ENCODE measurements at places on chromosomes 4 and X.

- no peak for DNase-seq
Observed at GRCh38 chrX:47644557-47645091, 5.7 kb downstream of the ELK1 start.

DNA sequence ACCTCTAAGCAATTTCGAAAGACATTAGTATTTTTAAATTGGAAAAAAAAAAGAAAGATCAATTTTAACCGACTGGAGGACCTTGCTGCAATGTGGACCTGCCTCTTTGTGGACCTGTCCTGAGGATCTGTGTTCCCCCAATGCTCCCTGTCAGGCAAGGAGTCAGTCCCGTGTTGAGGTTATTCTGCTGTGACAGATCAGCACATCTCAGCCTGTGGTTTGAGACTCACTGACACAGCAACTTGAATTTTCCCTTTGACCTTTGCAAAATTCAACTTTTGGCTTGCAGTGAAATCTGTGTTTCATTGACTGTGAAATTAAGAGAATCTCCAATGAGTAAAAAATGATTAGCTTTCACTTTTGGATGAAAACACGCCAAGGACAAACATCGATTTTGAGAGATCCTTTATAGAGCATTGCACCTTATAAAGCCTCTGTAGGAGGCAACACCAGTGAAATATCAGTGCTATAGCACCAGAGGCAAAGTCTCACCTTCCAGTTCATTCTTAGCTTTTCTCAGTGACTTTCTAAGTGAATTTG is 186.9 kb downstream of the GPAT3 start:
- DNase-seq, result no peak

DNA sequence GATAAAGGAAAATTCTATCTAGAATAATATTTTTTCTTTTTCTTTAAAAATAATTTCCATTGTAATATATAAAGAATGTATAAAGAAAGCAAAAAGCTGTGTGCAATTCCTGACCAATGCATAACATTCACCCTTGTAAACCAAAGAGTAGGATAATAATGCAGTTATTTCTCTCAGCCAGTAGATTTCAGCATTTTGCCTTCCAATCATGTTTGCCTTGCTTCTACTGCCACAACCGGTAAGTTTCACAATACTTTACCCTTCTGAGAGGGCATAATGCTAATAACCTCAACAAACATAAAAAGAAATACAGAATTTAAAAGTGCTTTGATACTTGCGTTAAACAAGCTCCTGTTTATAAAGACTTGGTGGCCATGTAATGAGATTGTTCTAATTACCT is 59.9 kb downstream of the CHIC2 start:
- no peak for DNase-seq

- DNase-seq, result no peak
Observed at GRCh38 chr4:20698382-20698781, 1.9 kb upstream of the PACRGL start.

DNA sequence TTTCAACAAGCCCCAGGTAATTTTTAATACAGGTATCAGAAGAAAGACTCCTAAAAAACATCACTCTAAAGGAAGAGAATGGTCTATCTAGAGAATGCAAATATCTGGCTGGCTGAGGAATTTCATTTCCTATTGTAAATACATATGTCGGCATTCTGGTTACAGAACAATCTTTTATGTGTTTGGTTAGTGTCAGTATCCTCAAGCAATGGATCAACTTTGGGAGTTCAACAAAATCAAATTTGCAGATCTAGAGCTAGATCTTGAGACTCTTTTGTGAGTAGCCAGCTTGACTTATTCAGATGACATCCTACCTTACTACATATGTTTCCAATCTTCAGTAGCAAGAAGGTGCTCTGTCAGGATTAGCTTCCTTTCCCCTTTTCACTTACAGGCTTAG is 145.1 kb downstream of the BTC start:
- DNase-seq, result no peak

DNA sequence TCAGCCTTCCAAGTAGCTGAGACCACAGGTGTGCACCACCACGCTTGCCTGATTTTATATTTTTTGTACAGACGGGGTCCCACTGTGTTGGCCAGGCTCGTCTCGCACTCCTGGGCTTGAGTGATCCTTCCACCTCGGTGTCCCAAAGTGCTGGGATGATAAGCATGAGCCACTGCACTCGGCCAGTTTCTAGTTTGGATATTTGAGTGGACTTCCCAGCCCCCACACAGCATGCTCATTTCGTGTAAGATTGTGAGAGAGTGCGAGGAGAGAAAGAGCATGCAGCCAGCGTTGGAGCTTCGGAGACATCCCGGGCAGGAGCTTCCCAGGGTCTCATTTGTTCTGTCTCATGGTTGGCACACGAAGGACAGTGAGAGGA is 31.8 kb downstream of the ARSD start:
- DNase-seq, result no peak

- no peak for DNase-seq
Observed at GRCh38 chr4:40178672-40179071, 18.2 kb upstream of the RHOH start.

DNA sequence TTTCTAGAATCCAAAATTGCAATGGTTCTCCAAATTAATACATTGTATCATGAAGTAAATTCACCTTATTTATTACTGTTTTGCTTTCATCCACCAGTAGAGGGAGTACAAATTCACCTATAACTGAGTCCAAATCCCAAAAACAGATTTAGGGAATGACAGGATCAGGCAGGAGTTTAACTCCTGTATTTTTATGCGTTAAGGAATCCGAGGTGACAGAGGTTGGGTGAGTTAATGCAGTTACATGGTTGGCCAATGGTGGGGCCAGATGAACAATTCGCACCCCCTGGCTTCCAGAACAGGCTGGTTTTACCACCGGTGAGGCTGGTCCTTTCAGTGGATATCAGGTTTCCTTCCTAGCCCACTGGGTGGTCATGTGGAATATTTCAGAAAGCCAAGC is 82.4 kb downstream of the MTNR1A start:
- DNase-seq, result no peak

- no peak for DNase-seq
Observed at GRCh38 chrX:122269243-122269781, 914.8 kb upstream of the GRIA3 start.

- no peak for DNase-seq
Observed at GRCh38 chr4:77146186-77147078, 10.6 kb upstream of the CCNG2 start.

DNA sequence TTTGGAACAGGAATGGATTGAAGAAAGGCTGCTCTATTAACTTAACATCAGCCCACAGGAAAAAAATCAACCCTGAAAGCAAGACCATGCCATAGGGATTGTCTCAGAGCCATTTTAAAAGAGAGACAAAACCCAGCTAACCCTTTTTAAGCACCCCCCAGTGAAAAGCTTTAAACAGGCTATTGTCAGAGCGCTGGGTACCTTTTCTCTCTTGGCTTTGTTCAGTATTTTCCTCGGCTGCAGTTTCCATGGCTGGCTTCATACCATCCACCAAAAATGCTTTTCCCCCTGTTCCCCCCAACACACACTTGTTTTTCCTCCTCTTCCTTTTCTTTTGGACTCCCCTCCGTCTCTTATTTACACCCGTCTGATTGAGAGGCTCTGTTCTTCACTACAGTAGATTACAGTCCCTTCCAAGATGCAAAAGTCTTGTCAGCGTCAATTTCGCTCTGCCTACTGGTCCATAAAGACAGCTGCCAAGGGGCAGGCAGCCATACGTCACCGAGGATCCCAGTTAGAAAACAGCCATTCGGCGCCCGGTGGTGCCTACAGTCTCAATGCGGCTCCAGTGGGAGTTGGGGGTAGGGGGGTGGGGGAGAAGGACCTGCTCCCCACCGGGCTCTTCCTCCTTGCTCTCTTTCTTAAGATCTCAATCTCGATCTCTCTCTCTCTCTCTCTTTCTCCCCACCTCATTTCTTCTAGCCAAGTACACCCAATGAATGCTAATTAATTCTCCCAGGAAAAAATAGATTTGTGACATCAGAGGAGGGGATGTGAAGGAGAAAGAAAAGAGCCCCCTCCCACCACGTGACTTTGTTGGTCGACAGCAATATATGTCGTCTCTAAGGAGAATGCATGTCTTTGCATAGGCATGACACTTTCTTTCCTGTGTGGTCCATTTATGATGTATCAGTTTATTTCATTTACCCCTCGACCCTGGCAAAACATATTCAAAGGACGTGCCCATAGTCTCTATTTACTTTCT is at the start of gene GPM6B:
TSS of gene GPM6B (minus strand) at position 451 of the 985 bp plus-strand sequence. CDS start at position 262, 189 bp downstream.
- no peak for DNase-seq

DNA sequence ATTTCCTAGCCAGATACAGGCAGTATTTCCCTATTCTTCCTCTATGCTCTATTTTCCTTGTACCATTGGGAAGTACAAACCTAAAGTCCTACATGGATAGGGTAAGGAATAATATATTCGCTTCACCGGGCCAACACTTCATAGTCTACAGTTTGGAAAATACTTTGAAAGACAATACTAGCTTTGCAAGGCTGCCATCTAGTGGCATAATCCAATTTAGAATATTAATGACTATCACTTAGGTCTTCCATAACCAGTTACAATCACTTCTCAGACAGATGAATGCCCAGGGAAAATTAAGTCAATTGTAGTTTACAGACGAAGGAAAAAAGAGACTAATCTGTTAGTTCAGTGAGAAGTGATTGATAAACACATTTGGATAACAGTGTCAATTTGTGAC is 141.0 kb upstream of the FAM47C start:
- peak; percentile 4 for DNase-seq

DNA sequence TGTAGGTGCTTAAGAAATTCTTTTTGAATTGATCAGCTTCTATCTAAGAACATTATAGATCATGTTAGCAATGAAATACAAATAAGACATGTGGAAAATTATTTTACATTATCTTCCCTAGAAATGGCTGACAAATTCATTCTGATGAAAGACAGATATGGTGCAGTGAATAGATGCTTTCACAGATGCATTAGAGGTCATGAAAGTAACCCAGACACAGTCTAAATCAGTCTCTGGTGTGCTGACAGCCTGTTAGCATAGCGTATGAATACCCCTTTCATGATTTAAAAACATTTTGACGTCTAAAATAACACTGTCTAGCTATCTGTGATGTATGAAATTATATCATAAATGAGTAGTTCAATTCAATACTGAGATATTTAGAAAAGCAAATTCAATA is 180.9 kb downstream of the UNC5C start:
- no peak for DNase-seq

DNA sequence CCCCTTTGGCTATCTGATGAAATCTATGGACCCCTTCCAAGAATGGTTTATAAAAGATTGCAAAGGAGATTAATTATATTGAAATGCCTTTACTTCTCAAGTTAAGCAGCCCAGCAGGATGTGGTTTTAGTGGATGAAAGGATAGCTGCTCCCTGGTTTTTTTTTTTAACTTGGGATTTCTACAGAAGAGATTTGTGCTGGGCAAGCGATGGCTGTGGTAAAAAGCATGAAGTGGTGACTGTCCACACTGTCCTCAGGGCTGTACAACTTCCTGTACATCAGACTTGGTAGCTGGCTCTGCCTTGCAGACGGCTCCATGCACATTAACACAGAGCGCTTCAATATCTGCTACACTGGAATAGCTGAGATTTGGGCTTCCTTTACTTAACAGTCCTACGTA is 321.7 kb downstream of the DHX15 start:
- no peak for DNase-seq

GRCh38 chrX:56782791-56783449 is 53.9 kb downstream of the NBDY start:
- DNase-seq, result no peak

GRCh38 chr4:15233264-15233597 is 194.6 kb upstream of the C1QTNF7 start:
- DNase-seq, result no peak

- DNase-seq, result peak; percentile 46
Observed at GRCh38 chr4:6641164-6641970, 882 bp downstream of the MRFAP1 start.

- DNase-seq, result peak; percentile 55
Observed at GRCh38 chr4:122921971-122922876, at the start of gene NUDT6. Gene NUDT6, minus strand, starts transcription at chr4:122922597. Its CDS starts 25 bp downstream, at chr4:122922572.

GRCh38 chr4:117983541-117984365 is 50.5 kb upstream of the NDST3 start:
- DNase-seq, result no peak

- DNase-seq, result no peak
Observed at GRCh38 chr4:2803624-2804448, 11.0 kb downstream of the SH3BP2 start.

GRCh38 chrX:68894513-68895340 is 65.9 kb downstream of the EFNB1 start:
- peak; percentile 41 for DNase-seq

GRCh38 chr4:81736324-81736723 is 264.6 kb upstream of the RASGEF1B start:
- DNase-seq, result no peak

- DNase-seq, result no peak
Observed at GRCh38 chrX:42028109-42028508, 104.8 kb upstream of the CASK start.

- no peak for DNase-seq
Observed at GRCh38 chr4:25253071-25253445, 19.2 kb downstream of the PI4K2B start.

GRCh38 chr4:83819582-83819981 is 283.7 kb downstream of the GPAT3 start:
- no peak for DNase-seq

GRCh38 chr4:139857021-139857420 is 191.4 kb downstream of the MGST2 start:
- DNase-seq, result no peak

- no peak for DNase-seq
Observed at GRCh38 chr4:10461850-10462400, 4.7 kb upstream of the ZNF518B start.

DNA sequence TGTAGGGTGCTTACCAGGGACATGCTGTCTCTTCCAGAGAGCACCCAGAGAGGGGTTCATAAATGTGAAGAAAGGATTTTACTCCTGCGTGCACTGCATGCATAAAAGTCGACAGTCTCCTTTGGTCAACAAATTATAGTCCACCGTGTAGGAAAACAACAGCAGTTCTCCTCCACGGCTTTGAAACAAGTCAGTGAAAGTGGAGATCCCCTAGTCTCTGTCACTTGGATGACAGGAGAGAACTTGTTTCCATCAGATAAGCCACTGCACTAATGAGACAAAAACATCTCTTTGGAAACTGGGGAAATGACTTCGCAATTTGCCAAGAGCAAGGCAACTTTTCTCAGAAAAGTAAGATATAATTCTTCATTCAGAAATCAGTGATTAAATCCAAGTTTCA is 9.7 kb downstream of the UNC5C start:
- DNase-seq, result no peak

GRCh38 chr4:6087669-6088341 is 69.6 kb upstream of the C4orf50 start:
- DNase-seq, result peak; percentile 72

GRCh38 chr4:188911707-188912106 is 772.5 kb downstream of the TRIML1 start:
- DNase-seq, result no peak

DNA sequence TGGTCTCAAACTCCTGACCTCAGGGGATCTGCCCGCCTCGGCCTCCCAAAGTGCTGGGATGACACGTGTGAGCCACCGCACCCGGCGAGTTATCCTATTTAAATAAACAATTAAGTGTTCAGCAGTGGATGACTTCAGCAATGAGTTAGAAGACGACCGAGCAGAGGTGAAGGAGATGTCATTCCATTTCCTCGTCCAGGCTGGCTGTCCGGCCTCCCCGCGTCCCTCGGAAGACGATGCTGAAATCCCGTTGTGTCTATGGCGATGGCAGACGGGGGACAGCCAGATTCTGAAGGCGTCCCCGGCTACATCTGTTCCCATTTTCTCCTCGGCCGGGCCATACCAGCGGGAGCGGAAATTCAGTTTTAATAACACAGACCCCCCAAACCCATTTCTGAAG is 209.8 kb downstream of the CRLF2 start:
- DNase-seq, result no peak

GRCh38 chr4:86250006-86250405 is 109.8 kb downstream of the MAPK10 start:
- no peak for DNase-seq

GRCh38 chr4:37890801-37891259 is at the start of gene TBC1D1:
Gene TBC1D1, plus strand, starts transcription at chr4:37891084. Its CDS starts 11,012 bp downstream, at chr4:37902096.
- DNase-seq, result peak; percentile 13
